Amniotic epithelial cell (primary cell): ENCODE measurements at places on chromosomes 13 and 19.

DNA sequence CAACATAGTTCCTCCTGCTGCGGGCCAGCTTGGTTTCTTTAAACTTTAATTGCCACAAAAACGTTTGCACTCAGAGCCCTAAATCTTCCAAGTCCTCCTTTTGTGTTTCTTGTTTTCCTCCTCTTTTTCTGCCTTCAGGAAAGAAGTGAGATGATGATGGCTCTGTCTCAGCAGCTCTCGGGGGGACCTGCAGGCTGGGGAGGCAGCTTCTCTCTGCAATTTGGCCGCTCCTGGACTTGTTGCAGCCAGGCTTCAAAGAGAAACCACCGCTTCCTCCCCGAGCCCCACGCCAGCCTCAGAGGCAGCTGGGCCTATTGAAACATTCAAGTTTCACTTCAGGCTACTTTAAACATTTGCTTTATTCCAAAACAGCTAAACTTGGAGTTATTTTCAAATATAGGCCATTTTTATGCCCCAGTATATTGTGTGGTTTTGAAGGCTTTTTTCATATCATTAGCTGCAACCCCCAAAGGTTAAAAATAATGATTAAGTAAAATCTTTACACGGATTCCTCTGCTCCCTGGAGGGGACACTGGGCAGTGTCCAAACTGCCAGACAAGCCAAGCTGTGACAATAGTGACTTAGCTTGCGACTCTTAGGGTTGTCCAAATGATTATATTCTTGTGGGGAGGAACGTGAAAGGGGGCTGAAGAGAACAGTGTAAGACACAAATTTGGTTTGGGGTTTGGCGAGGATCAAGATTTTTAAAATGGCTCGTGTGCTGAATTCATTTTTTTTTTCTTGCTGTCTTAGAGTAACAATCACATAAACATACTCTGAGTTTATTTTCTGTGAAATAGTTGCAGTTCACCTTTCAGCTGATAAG, 330.8 kb downstream of the DLEU7 start:
- peak; percentile 39 for DNase-seq

DNA sequence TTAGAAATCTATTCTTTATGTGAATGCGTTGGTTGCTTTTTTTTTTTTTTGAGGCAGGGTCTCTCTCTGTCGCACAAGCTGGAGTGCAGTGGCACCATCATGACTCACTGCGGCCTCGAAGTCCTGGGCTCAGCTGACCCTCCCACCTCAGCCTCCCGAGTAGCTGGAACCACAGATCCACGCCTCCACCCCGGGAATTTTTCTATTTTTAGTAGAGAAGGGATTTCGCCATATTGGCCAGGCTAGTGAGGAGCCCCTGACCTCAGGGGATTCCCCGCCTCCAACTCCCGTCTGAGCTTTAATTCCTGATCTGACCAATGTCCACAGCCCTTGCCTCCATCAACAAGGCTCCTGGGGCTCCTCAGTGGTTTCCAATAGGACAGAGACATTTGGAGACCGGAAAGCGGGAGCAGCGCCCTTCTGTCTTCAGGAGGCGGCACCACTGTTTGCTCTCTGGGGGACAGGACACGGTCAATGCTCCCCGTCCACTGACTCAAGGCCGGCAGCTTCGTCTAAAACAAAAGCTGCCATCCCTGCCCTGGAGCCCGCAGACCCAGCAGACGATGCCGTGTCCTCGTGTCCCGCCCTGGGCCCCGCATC, 503 bp downstream of the TUBA3C start:
- DNase-seq, result no peak

GRCh38 chr13:45339867-45340266, 1.1 kb downstream of the TPT1 start:
- DNase-seq, result no peak

DNA sequence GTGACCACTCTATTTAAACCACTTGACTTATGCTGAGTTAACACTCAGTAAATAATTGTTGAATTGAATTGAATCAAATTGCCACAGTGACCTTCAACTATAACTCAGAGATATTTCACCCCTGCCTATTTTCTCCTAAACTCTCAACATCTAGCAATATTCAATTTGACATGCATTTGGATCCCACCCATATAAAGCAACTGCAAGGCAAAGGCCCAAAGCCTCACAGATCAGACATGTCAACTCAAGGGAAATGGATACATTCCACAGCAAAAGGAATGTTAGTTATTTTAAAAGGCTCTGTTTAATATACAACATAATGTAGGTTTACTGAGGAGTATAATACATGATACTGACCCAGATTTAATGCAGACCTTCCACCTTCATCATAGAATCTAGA, 107.4 kb downstream of the KCTD12 start:
- DNase-seq, result no peak

GRCh38 chr19:38032951-38033350, 125.9 kb downstream of the SIPA1L3 start:
- DNase-seq, result peak; percentile 33

- peak; percentile 33 for DNase-seq
Measured at GRCh38 chr19:48271531-48272151, 1.8 kb downstream of the ZNF114 start.

DNA sequence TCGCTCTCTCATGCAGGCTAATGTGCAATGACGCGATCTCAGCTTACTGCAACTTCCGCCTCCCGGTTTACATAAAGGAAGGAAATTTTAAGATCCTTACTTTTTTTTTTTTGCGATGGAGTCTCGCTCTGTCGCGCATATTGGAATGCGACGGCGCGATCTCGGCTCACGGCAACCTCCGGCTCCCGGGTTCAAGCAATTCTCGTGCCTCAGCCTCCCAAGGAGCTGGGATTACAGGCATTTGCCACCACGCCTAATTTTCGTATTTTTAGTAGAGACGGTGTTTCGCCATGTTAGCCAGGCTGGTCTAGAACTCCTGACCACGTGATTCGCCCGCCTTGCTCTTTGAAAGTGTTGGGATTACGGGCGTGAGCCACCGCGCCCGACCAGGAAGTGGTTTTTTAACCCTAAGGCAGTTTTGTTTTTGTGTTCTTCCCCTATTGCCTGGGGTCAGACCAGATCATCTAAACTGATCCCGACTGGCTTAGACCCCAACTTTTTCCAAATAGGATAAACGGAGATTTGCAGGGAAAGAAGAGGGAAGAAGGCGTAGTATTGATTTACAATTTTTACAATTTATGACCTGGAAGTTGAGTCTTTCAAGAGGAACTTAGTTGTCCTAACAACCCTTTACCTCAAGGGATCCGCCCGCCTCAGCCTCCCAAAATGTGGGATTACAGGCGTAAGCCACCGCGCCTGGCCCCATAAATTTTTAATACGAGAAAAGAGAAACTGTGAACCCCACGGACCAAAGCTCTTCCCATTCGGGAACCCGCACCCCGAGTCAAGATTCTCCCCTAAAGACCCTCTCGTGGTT, 142.0 kb downstream of the ZNF737 start:
- peak; percentile 67 for DNase-seq

DNA sequence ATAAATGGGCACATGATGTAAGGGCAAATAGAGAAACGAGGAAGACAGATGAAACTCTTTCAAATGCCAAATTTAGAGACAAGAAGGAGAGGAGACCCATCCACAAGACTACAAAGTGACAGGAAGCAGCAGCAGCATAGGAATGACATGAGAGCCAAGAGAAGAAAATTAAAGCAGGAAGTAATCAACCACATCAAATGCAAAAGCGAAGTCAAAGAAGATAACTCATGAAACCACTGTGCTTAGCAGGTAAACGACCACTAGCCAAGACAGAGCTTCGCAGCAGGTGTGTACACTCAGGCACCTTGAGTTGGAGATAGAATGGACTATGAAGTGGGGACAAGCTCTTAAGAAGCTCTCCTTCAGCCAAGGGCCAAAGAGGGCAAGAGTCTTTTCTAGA, 64.1 kb downstream of the KLF12 start:
- DNase-seq, result no peak

- DNase-seq, result no peak
Measured at GRCh38 chr13:84025824-84026223, 143.6 kb upstream of the SLITRK1 start.

GRCh38 chr13:93292366-93292765, 65.8 kb downstream of the GPC6 start:
- DNase-seq, result no peak

DNA sequence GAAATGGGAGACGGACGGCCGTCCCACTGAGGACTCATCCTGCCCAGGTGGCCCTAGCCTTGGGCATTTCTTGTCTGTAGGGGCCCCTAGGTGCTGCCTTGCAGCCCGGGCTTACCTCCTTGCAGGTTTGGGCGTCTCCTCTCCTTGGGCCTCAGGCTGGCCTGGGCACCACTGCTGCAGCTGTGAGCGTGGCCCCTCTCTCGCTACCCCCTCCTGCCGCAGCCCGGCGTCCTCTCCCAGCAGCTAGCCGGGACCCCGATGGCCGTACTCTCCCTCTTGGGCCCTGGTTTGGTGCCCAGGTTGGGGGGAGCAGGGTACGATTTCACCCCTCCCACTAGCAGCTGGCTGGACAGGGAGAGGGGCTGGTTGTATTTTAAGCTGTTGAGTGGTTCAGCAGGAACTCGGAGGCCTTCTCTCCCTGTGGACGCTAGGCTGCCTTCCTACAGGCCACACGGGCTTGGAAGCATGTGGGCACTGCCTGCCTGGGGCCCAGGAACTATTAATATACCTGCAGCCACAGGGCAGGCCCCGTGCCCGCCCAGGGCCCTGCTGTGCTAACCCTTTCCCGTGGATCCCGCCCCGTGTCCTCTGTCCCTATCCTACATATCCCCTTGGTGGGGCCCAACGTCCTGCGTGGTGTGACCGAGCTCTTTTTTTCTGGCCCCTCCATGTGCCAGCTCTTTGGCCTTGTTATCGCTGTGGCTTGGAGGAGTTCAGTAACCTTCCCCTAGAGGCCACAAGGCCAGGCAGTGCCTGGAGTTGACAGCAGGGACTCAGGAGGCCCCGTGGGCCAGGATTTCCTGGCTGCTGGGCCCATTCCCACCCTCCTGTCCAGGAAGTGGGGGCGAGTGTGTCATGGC, 11.7 kb downstream of the NDUFB7 start:
- no peak for DNase-seq

DNA sequence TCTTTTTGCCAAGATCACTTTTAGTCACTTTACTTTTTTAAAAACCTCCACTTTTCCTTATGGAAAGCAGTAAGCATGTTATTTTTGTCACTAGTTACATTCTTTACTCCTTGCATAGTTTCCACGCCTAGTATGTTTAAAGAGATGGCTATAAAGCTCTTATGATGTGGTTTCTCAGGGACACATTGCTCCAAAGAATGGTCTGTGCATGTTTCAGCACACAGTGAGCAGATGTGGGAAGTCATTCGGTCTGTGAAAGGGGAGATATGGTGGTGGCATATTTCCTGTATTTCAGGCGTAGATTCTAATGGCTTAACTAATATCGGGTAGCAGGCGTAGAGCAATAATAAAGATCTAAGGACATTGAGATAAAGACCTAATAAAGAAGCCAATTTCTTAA, 180.7 kb downstream of the SLITRK6 start:
- DNase-seq, result no peak

GRCh38 chr19:10831987-10832938, 3.7 kb downstream of the TMED1 start:
- DNase-seq, result no peak

DNA sequence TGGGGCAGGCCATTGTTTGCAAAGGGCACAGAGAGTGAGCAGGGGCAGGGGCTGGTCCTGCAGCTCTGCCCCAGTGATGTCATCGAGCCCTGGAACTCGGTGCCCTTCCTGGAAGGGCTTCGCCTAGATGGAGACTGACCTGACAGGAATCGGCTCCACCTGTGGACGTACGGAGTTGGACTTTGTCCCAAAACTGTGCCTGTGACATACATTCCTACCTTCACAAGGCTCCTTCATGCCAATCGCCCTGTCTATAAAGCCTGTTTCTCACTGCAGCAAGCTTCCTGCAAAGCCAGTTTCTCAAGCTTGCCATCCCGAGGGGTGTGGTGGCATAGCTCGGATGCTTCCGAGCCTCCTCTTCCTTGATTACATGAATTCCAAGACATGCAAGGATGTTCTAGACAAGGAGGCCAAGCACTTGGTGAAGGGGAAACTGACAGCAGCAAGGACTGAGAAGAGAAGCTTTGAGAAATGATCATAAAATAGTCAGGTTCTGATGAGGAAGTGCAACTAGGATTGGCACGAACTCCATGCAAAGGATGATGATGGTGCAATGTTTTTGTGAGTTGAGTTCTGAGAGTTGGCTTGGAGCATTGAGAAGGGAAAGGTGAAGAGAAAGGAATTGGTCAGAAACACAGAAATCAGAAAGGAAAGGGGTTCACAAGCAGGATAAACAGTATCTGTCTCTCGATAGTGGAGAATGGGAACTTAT, 73.6 kb upstream of the STK24 start:
- no peak for DNase-seq

- no peak for DNase-seq
Measured at GRCh38 chr13:61722119-61722518, 306.5 kb upstream of the PCDH20 start.

DNA sequence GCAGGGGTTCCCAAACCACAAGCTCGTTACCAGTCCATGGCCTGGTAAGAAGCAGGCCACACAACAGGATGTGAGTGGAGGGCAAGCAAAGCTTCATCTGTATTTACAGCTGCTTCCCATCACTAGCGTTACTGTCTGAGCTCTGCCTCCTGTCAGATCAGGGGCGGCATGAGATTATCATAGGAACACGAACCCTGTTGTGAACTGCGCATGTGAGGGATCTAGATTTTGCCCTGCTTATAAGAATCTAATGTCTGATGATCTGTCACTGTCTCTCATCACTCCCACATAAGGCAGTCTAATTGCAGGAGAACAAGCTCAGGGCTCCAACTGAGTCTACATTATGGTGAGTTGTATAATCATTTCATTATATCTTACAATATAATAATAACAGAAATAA, 677.4 kb upstream of the SLITRK6 start:
- DNase-seq, result no peak

GRCh38 chr19:28764066-28764465, 448.9 kb downstream of the UQCRFS1 start:
- no peak for DNase-seq

- no peak for DNase-seq
Measured at GRCh38 chr19:325937-326565, 18.5 kb downstream of the MIER2 start.

DNA sequence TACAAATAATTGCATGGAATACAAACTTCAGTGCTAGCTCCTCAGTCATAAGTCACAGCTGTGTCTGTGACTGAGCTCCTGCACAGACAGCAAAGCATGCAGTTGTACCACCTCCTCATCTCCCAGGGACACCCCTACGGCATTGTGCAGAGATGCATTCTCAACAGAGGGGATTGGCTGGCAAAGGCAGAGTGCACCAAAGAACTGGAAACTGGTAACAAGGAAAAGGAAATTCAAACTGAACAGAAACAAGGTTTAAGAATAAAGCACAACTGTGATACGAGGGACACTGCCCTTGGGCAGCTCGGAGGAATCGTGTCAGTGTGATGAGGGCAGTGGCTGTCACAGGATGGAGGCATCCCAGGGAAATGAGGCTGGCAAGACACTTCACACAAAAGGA, 126.1 kb upstream of the SOX1 start:
- DNase-seq, result no peak

DNA sequence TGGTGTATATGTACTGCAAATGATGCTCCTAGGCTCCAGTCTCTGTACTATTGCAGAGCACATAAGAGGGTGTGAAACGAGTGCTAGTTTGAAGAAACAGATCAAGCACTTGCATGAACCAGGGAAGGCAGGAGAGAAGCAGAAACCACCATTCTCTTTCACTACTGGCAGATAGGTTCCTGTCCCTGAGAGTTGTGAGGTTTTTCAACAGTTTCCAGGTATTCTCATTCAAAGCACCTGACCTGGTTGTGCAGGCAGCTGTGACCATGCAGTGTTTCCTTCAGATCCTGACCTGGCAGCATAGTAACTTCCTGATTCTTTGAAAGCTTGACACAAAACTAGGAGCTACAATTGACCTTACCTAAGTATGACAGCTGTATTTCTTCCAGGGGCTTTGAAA, 164.9 kb downstream of the UFM1 start:
- DNase-seq, result no peak

- DNase-seq, result no peak
Measured at GRCh38 chr13:19185865-19186645, 4.4 kb upstream of the TUBA3C start.
